ENCODE measurements at places on chromosomes 12 and 14.

DNA sequence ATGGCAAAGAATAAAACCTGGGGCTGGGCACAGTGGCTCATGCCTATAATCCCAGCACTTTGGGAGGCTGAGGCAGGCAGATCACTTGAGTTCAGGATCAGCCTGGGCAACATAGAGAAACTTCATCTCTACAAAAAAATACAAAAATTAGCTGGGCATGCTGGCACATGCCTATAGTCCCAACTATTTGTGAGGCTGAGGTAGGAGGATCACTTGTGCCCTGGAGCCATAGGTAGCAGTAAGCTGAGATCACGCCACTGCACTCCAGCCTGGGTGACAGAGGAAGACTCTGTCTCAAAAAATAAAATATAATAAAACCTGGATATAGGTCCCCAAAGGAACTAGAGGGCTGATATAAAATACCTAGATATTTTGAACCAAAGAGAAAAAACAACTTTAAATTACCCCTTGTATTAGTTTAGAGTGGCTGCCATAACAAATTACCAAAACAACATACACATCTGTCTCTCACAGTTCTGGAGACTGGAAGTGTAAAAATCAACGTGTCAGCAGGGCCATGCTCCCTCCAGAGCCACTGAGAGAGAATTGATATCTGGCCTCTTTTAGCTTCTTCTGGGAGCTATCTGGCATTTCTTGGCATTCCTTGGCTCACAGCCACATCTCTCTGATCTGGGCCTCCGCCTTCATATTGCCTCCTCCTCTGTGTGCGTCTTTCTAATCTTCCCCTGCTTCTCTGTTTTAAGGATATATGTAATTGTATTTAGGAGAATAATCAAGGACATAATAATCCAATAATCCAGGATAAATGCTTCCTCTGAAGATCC lies 47.9 kb upstream of the ATF7IP start:
- no peak for DNase-seq

DNA sequence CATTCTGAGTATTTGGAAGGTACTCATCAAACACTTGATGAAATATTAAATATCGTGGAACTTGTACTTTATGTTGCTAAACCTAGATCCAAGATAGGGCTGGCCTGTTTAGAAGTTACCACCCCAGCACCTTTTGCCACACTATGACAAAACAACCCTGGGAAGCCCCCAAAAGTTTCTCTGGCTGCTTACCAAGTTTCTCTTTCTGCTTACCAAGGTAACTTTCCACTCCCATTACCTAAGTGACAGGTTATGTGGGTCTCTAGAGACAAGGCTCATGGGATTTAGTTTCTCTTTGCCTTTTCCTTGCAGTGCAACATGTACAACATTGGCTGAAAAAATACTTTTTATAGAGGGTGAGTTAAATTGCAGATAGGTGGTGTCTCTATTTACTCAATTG lies 28.9 kb upstream of the PPM1A start:
- no peak for DNase-seq

- DNase-seq, result no peak
Measured at GRCh38 chr14:64391113-64391725, 3.1 kb downstream of the MTHFD1 start.

DNA sequence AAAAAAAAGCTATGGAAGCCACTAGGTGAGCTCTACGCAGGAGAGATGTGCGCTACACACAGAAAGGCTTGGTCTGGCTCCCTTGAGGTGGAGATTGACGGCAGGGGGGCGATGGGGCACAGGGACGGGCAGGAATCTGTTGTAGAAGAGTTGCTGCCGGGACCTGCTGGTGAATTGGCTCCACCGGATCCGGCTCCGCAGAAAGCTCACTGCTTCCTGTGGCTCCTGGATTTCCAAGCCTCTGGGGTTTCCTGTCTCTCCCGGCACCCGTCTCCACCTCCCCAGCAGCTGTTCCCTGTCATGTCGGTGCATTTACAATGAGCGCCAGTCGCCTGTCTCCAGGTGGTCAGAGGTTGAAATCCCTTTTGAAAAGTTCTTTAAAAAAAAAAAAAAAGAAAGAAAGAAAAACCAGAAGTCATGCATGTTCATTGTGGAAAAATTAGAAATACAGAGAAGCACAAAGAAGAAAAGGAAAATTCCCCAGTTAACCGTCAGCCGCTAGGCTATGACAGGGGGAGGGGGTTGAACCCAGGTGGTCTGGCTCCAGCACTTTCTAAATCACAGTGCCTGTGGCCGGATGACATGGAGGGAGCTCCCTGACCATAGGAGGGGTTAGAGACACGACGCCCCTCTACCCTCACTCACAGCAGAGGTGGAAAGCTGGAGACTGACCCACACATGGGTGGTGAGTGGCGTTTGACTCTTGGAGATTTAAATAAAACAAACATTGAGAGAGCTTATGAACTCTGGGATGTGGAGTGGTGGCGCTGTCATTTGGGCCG lies 20.8 kb downstream of the FAM222A start:
- no peak for DNase-seq

GRCh38 chr12:103350116-103350515 lies 145.7 kb downstream of the C12orf42 start:
- no peak for DNase-seq

DNA sequence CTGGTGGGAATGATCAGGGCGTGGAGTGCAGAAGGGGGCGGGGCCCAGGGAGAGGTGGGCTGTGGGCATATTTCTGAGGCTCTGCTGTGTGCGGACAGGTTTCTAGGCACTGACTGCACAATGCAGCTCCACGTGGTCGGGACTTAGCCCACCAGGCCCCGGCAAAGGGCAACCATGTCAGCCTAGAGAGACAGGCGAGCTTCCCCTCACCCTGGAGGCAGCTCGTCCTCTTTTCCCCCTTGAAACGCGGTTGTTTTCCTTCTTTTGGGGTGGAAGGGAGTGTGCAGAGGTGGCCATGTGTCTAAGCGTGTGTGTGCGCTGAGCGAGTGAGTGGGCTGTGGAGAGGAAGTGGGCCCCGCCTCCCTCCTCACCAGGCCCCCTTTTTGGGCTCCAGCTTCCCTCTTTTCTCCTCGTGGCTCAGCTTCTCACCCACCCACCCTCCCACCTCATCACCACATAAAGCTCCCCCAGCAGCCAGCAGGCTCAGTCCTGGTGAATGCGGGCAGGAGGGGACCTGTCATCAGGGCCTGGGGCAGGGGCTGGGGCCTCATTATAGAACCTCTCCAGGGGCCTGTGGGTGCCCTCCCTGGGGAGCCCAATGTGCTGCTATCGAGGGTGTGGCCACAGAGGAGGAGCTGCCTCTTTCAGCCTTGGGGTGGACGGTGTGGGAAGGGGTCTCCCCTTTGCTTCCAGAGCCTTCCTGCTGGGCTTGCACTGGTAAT lies 22.0 kb downstream of the LRTM2 start:
- no peak for DNase-seq

DNA sequence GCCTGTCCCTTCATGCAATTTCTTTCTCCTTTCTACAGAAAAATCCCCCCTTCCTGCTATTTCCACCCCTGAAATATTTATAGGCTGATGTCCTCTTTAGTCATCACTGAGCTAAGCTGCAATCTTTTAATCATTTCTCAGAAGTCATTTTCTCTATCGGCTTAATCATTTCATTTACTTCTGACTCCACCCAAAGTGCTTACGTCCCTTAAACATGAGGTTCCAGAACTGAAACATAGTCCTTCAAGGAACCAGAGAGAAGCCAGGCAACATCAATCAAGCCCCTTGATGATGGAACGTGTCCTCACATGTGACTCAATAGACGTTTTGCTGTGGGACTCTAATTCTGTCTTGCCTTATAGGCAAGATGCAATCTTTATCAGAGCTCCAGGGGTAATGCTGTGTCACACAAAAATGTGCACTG lies 148.7 kb upstream of the KRR1 start:
- DNase-seq, result no peak

- DNase-seq, result no peak
Measured at GRCh38 chr14:71013551-71014192, 106.4 kb downstream of the PCNX1 start.

DNA sequence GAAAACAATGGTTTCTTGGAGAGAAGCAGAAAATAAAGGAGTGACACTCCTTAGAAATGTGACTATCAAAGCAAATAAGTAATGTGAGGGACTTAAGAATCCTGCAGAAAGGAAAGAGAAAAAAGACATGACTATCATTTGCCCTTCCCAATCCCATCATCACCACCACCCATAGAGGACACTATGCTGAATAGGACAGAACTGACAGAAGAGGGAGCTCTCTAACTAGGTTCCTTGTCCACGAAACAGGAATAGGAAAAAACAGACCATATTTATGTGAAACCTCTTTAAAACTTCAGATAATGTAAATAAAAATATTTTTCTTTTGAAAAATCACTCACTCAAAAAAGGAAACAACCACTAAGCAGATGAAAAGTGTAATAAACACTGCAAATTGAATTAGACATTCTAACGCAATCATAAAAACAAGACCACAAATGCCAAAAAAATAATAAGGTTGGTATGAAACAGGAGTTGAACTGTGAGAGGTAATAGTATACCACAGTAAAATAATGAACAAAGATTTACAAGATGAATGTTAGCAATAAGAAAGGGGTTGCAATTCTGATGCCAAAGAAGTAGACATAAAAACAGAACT lies 24.1 kb downstream of the KLRD1 start:
- DNase-seq, result peak; percentile 2

- no peak for DNase-seq
Measured at GRCh38 chr12:99649551-99649950, 2.0 kb downstream of the GARIN6 start.

DNA sequence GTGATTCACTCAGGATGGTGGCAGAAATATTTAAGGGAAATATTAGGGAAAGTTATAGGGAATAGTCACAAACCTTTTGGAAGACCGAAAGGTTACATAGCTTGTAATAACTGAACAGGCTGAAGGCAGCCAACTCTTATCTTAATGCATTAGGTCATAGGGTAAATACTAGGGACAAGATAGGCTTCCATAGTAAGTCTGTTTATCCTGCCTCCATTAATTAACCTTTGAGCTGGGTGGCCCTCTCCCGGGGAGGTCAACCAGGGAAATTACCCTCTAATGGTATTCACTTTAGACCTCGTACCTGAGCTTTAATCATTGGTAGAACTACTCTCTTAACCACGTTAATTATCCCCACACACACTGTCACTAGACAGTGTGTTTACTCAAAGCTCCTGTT lies 981.8 kb downstream of the SLC16A7 start:
- no peak for DNase-seq

- DNase-seq, result no peak
Measured at GRCh38 chr14:44846232-44846824, 115.4 kb downstream of the KLHL28 start.

- DNase-seq, result no peak
Measured at GRCh38 chr14:36583242-36583892, 953 bp upstream of the NKX2-8 start.

DNA sequence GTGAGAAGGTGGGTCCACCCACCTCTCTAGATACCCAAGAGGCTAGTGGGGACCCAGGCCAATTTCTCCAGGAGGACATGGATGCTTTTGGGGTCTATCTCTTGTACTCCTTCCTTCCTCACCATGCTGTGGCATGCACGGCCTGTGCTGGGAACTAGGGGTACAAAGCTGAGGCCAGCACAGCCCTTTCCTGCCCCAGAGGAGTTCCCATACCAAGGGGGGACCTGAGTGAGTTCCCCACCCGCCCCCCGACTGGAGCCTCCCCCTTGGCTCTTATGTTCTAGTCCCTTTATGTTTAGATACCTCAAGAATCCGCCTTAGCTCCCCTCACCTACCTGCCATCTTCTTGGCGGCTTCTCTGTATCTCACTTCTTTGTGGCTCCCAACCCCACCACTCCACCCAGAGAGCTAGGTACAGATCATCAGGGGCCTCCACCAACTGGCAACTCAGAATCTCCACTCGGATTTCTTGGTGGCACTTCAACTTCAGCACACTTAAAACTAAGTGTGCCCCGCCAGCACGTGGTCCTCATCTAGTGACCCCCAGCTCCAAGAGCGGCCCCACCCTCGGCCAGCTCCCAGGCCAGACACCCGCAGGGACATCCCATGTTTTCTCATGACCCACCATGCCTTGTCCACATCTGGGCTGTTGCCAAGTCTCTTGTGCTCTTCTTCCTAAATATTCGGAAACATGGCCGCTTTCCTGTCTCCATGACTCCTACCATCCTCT lies 115.2 kb upstream of the RTL1 start:
- no peak for DNase-seq

DNA sequence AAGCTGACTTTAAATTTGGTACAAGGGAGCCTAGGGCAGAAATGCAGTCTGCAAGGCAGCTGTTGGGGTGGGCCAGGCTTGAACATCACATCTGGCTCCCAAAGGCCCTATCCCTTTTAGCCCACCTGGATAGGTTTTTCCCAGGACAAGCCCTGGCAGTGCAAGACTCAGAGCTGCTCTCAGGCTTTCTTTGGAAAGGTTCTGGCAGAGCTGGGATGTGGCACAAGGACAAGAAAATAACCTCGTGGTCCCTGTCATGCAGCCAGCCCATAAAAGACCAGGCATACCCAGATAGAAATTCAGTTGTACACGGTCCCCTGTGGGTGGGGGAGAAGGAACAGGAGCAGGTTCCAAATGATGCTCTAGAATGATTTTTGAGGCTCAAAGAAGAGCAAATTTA lies 206.9 kb downstream of the TTC7B start:
- no peak for DNase-seq

- no peak for DNase-seq
Measured at GRCh38 chr12:49496417-49497360, 42.1 kb upstream of the KCNH3 start.

All from AG04449 (cell line).